ENCODE measurements at places on chromosomes 1 and 21. TPM values are rescaled to one million over a fixed set of nuclear protein-coding genes. Genes with fewer than 3 reads are reported as not detected.

DNA sequence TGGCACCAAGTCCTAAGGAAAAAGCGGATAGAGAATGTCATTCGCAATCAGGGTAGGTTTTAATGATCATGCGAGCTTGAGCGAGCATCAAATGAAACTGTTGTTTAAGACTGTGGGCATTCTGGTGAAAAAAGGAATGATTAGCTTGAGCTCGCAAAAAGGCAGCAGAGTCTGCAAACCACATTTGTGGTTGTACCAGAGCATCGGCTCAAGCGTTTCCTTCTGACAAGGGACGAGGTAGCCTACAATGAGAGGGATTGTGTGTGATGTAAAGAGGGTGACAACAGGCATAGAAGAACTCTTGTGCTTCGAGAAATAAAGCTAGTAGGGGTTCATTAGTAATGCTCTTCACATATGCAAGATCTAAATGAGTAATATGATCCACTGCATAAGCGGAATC is 11.1 kb upstream of the CD48 start:
- no peaks in the 10 kb centered on the region for H3K27me3 ChIP-seq
- no peak overlapping the region for H3K27ac ChIP-seq
- no peaks in the 10 kb centered on the region for H3K36me3 ChIP-seq
- DNase-seq, result no peak

DNA sequence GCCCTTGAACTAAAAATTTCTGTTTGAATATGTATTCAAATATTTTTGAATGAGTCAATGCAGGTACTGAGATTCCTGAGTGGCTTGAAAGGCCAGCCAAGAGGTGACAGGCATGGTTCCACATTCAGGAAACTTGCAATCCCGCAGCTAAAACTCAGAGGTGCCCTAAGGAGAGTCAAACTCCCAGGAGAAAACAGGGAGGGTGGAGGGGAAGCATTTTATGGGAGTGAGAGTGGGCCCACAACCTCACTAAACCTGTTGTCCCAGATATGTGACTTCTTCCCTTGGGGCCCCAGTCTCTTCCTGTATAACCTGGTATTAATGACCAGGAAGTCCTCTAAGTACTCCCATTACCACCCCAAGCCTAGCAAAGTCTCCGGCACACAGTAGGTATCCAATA is 189.6 kb downstream of the PLPP3 start:
- H3K27me3 ChIP-seq, result no peaks in the 10 kb centered on the region
- H3K4me1 ChIP-seq, result peaks cover 16% of the 10 kb centered on the region
- DNase-seq, result no peak
- H3K36me3 ChIP-seq, result no peaks in the 10 kb centered on the region

DNA sequence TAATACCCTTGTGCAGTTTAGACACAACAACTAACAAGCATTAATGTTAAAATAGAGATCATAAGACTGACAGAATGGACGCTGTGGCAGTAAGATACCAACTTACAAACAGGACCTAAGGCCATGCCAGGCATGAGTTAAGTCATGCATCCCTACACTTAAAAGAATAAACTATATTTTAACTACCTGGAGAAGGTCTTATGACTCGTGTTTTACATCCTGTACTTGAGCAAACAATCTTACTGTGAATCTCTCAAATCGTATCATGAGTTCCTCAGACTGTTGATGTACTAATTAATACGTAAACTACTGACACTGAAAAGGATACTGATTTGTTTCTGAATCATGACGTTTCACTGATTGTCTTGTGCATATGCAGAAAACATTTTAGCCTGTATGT is 2.0 kb upstream of the RSPH1 start:
- H3K27me3 ChIP-seq, result no peaks in the 10 kb centered on the region
- no peaks in the 10 kb centered on the region for H3K36me3 ChIP-seq
- no peak overlapping the region for H3K4me3 ChIP-seq
- no peak overlapping the region for H3K27ac ChIP-seq
- DNase-seq, result no peak

- H3K4me3 ChIP-seq, result no peak overlapping the region
- H3K36me3 ChIP-seq, result no peaks in the 10 kb centered on the region
- H3K27ac ChIP-seq, result no peak overlapping the region
- H3K27me3 ChIP-seq, result no peaks in the 10 kb centered on the region
- DNase-seq, result no peak
Measured at GRCh38 chr1:169072945-169073725, 33.4 kb upstream of the ATP1B1 start.

- no peak overlapping the region for H3K27ac ChIP-seq
- no peaks in the 10 kb centered on the region for H3K4me1 ChIP-seq
- no peaks in the 10 kb centered on the region for H3K36me3 ChIP-seq
- H3K4me3 ChIP-seq, result no peak overlapping the region
Measured at GRCh38 chr1:184010788-184011187, 26.7 kb downstream of the COLGALT2 start.

DNA sequence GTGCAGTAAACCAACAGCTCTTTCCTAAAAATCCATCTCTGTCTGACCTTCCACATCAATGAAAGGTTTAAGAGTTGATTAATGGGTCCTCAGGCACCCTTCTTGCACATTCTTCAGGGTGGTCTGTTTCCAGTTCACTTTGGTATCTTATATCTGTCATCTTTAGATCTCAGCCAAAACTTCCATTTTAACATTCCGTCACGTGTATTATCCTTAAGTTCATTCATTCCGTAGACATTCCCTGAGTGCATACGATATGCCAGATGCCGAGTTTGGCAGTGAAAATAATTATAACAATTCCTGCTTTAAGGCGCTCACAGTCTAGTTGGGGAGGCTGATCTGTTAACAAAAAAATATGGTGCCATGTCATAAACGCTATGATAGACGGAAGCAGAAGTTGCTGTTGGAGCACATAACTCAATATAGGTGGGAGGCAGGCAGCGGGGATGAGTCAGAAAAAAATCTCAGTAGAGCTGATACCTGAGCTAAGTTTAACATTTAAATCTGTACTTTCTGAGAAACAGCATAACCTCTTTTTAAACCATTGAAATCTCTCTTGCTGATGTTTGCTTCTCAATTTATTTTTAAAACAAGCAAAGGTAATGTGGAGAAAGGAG is 59.6 kb upstream of the HOOK1 start:
- no peaks in the 10 kb centered on the region for H3K27me3 ChIP-seq
- H3K36me3 ChIP-seq, result no peaks in the 10 kb centered on the region
- H3K27ac ChIP-seq, result no peak overlapping the region

The TINAGL1 gene
- 336 TPM for total RNA-seq

The SLC1A7 gene
- total RNA-seq, result 2.0 TPM

The MMEL1 gene
- 0.67 TPM for total RNA-seq

Data from heart right ventricle (tissue), 16 donors.